SK-N-SH treated with all-trans-retinoic acid at 6 μM for 48 hours (cell line): ENCODE measurements at places on chromosomes 5 and 9.

DNA sequence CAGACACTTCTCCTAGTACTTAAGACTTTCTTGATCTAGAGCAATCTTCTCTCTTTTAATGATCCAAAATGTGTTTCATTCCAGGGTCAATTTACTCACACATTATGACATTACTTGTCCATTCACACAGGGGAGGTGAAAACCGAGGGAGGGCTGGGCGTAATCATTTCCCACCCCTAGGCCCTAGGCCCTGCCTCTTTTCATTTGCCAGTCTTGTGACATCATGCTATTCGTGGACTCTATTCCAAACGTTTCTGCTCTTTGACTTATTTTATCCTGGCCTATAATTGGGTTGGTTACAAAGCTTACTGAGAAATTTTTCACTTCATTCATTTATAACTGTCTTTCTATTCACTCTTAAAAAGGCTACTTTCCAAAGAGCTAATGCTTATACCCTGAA lies 2.4 kb downstream of the DCAF12 start:
- no peak for ATAC-seq

GRCh38 chr5:36521838-36522745 lies 84.3 kb upstream of the SLC1A3 start:
- no peak for ATAC-seq

- ATAC-seq = no peak
These were observed 59.2 kb downstream of the YTHDC2 start for GRCh38 chr5:113572716-113573115.

- peak; percentile 50 for ATAC-seq
These were observed at the start of gene VCAN for GRCh38 chr5:83471405-83472212. VCAN (plus strand) TSS chr5:83471744; CDS start chr5:83483519, 11,775 bp downstream.

- peak; percentile 83 for ATAC-seq
These were observed 118.1 kb downstream of the DPYSL3 start for GRCh38 chr5:147391781-147392180.

DNA sequence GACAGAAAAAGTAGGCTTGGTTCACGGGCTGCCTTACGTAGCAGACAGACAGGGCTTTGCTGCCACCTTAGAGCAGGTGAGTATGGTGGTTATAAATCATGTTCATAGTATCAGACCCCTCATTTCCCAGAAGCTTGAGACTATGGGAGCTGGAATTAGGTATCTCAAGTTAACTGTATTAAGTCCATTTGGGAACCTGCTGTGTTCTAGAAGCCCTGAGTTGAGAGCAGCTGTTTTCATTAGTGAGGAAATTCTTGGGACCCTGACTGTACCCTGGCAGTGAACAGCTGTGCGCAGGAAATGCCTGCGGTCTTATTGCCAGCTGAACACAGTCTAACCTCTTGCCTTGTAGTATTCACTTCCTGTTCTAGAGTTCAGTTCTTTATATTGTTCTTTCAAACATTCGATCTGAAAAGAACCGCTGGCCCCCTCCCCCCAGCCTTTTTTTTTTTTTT lies 29.8 kb downstream of the UGCG start:
- no peak; the same call in 2 of the 3 replicates for ATAC-seq

DNA sequence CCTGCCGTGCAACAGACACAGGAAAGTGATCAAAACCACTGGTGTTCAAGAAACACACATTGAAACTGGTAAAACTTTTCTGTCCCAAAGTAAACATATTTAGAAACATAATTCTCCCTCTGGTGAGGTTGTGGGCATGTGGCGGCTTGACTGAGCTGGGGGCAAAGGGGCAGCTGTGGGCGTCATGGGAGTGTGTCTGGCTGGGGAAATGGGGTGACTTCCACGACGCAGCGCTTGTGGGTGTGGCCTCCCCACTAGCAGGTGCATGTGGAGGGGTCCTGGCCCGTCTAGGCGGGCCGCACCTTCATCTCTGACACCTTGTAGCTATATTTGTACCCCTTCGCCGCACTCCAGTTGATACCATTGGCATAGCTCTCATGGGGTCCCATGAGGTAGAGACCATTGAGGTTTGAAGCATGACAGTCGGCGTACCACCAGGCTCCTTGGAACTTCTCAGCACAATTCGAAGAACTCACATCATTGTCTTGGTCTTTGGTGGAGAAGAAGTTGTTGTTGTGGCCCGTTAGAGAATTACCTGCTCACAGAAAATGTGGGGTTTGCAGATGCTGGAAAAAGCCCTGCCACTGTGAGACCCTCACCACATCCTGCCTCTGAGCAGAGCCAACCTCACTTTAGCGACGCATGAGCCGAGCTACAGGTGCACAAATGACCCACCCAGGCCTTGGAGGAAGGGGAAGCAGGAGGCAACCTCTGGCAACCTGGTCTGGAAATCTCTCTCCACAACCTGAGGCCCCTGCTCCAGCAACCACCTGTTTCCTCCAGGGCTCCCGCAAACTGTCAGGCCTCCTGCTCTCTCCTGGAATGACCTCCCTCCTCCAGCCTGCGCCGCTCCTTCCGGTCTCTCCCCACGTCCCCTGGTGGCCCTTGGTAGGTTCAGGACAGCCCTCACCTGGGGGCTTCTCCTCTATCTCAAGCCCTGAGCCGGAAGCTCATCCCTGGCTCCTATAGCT lies 7.9 kb downstream of the FCN1 start:
- no peak for ATAC-seq

- ATAC-seq = no peak
These were observed 160.4 kb downstream of the ESM1 start for GRCh38 chr5:54825005-54825404.

DNA sequence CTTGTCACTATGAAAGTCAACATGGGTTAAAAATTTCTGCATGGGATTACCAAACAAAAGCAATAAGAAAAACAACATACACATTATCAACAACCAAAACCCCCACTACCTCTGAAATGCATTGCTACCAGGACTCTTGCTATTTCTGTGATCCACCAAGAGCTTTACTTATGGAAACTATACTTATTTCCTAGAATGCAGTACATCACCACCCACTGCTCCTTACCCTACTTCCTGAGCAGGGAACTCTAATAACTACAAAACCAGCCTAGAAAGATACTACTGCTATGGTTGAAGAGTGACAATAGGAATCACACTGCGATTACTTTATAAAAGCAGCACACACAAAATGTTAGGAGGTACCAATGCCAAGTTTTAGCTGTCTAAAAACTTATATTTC lies 22.2 kb downstream of the LURAP1L start:
- no peak for ATAC-seq

DNA sequence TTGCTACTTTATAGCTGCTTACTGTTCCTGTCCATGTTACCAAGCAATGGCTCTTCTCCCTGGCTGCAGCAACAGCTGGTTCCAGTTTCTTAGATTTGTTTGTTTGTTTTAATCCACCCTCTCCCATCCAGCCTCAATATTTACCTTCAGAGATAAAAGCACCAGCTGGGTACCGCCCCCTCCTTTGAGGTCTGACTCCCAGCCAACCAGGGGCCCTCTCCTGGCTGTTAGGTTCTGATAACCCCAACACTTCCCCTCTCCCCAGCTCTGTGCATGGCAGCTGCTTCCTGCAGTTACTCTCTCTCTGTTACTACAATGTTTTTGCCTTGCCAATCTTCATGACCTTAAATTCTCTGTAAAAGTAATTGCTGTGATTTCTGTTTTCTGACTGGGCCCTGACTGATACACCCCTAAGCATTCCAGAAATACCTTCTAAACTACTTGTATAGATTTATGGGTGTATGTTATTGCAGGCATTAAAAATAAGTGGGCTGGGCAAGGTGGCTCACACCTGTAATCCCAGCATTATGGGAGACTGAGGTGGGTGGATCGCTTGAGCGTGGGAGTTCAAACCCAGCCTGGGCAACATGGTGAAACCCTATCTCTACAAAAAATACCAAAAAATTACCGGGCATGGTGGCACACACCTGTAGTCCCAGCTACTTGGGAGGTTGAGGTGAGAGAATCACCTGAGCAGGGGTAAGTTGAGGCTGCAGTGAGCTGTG lies 2.6 kb upstream of the GCNT1 start:
- no peak for ATAC-seq

DNA sequence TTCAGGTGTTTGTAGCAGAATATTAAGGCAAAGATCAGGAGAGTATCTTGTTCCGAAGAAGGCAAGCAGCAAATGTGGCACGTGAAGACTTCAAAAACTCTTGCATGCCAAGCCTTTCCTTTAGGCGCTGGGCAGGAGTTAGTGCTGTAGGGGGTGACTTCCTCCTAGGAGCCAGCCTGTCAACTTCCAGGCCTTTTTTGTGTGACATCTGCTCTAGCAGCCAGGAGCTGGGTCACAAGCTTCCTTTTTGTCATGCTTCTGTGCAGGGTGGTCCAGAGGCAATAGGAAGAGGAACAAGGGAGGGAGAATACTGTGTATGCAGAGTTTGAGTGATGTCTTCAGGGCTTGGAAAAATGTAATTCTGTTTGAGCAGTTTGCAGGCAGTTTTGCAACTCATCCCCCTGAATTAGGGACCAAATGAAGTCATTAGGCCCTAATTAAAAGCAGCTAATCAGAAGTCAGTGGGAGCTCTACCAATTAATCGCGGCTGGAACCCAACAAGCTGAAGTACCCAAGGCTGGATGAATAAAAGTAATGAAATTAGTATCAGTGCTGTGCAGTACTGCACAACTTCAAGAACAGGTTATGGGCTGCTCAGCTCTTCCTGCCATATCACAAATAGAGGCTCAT lies 53.5 kb downstream of the TLR4 start:
- ATAC-seq = no peak

DNA sequence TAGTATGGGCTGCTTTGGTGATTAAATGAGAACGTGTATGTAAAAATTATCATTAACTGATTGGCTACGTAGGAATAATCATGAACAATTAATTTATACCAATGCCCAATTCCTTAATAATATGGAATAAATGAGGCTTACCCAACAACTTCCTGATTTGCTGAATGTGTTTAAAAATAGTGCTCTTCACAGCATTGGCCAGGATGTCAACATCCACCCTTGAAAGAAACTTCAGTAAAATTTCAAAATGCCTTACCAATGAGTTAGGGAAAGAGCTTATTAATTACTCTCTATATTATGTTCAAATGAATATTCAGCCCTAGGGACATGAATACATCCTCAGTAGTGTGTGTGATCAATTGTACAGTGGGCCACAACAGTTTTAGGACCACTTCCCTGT lies 401.4 kb downstream of the PSAT1 start:
- ATAC-seq = no peak

DNA sequence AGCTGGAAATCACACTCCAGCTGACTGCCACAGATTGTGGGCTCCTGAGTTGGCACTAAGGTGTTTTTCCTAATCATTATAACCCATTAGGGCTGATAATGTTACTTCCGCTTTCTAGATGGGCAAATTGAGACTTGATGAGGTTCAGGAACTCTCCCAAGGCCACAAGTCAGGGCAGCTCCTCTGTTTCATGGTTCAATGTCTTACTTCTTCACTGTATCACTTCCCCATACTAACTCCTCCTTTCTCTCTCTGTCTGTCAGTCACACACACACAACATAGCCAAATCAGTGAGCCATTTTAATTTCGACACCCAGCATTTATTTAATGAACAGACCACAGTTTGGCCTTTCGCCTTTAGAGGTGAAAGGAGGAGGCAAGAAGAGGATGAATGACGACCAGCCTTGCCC lies 17.8 kb upstream of the TRAF1 start:
- no peak for ATAC-seq

DNA sequence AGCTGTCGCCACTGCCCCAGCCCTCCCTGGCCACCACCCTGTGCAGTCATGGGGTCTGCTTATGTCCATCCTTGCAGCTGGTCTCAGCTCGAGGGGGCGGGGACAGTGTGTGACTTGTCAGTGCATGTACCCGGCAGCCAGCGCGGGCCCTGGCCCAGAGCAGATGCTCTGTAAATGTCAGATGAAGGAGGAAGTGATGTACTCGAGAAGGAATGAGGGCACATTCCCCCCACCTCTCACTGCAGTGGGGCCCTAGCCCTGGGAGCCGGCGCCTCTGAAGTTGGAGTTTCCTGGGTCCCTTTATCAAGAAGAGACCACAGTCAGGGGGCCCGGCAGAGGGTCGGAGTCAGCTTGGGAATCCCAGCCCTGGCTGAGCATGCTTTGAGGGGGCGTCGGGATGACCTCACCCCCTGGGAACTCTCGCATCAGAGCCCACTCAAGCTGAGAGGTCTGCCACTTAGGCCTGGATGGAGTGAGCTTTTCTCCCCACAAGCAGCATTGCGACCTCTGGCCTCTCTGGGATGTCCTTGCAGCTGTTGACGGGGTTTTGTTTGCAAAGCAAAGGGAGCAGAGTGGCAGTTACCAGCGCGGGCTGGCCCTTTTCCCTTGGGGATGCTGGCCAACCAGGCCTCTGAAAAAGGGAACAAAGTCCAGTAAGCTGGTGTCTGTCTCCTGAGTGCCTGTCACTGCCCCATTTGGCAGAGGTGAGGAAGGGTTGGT lies 19.0 kb downstream of the NEURL1B start:
- peak; percentile 90 for ATAC-seq

GRCh38 chr9:127897193-127897692 lies 2.2 kb downstream of the ST6GALNAC6 start:
- peak; percentile 67 for ATAC-seq

DNA sequence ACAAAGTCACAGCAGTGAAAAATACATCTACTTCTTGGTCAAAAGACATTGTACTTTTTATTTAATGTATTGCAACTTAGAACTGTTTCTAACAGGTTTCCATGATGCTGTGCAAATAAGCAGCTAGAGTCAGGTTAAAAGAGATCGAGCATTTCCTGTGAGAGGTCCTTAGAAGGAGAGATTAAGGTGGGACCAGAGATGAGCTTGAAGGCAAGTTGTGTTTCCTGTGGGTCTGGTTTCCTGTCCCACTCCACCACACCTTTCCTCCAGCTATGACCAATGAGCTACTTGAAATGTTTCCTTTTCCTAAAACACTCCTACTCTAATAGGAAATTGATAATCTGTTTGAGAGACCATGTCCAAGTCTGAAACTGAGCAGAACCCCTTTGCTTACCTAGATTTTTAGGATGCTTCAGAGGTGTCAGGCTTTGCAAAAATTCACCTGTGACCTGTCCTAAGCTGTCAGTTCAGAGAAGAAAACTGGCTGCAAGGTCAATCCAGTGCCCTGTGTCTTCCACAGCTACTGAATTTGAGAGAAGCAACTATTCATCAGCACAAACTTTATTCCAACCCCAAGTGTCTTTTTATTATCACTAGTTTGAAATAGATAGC lies 13.1 kb upstream of the RLN1 start:
- ATAC-seq = no peak

GRCh38 chr5:132056610-132057497 lies 3.6 kb upstream of the IL3 start:
- ATAC-seq = no peak

DNA sequence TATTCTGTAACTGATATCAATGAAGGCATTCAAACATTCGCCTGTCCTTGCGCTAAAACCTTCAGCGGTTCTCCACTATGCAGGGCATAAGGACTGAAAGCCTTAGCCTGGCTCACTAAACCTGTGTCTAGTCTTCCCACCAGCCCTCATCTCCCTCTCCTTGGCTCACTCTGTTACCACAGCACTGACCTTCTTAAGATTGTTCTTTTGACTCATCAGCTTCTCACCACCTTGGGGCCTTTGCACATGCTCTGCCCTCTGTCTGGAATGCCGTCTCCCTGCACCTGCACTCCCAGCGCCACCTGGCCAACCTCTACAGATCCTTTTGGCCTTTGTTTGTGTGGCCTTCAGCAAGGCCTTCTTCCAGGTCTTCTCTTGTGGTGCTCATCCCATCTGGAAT lies 131.8 kb upstream of the IER5L start:
- no peak for ATAC-seq
